GM10248 (cell line): ENCODE measurements at places on chromosomes 13 and 19.

DNA sequence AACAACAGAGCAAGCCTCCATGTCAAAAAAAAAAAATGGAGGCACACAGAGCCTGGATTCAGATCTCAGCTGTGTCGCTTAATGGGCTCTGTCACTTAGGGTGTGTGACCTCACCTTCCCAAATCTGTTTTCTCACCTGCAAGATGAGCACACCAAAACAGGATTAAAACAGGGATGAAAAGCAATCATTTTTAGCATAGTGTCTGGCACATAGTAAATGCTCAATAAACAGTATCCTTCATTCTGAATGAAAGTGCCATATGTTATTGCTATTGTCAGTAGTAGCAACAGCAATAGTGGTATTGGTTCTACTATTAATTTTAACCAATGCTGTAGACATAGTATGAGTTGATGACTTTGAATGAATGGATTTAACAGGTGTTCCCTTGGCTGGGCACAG is 23.3 kb downstream of the SAMD4B start:
- DNase-seq, result no peak

GRCh38 chr13:60043262-60043661 is 120.5 kb downstream of the DIAPH3 start:
- DNase-seq, result no peak

DNA sequence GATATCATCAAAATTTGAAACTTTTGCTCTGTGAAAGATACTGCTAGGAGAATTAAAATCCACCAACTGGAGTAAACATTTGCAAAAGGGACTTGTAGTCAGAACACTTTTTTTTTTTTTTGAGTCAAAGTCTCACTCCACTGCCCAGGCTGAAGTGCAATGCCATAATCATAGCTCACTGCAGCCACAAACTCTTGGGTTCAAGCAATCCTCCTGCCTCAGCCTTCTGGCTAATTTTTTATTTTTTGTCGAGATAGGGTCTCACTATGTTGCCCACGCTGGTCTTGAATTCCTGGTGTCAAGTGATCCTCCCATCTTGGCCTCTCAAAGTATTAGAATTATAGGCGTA is 9.7 kb downstream of the ELAVL1 start:
- DNase-seq, result no peak

- DNase-seq, result no peak
Measured at GRCh38 chr13:58949646-58950045, 1214.1 kb downstream of the DIAPH3 start.

DNA sequence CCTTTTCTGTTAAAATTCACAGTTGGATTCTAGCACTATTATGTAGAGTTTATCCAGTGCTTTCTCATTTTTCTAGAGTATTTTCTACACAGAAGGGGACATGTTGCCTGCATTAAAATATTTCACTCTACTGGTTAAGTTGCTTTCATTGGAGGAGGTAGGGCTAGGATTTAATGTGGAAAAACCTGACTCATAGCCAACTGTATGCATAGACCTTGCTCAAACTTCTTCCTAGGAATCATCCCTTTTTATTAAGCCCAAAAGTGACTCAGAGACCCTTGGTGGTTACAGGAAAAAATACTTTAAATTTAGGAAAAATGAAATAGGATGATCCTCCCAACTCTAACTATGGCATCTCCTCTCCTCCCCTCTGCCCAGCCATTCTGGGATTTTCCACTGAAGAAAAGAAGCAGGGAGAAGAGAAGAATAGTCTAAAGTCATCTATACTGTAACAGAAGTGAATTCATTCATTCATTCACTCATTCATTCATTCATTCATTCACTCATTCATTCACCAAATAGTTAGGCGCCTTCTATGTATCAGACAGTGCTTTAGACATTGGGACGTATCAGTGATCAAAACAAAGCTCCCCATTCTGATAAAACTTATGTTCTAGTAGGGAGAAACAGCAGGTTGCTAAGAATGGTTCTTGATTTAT is 109.0 kb upstream of the HTR2A start:
- DNase-seq, result no peak

GRCh38 chr19:8377598-8377997 is 12.6 kb upstream of the RAB11B start:
- peak; percentile 2 for DNase-seq

DNA sequence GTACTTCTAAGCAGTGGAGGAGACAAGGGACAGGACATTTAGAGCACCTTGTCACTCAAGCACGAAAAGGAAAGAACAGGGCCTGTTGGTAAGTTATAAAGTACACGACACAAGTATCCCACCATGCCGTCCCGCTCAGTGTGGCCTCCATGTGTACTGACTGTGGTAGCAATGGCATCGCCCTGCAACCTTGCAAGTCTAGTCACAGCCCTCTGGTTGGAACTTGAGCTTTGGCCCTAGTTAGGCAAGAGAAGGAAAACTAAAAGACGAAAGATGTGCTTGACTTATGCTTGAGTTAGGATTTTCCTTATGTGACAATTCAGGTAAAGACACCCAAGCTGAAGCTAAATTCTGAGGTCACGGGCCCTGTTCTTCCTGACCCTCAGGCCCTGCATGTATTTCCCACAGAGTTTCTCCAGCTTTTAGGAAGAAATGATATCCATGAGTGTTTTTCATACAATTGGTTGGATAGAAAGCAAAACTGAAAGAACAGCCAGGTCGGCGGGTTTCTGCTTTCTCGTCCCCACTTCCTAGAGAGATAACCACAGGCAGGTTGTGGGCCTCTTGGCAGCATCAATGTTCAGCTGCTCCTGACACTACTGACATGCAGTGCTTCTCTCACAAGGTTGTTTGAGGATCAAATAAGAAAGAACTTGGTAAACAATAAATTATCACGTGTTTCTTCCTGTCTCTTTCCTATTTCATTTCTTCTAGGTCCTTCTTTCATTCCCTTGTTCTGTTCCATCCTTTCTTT is 216.2 kb downstream of the IRS2 start:
- peak; percentile 20 for DNase-seq

- DNase-seq, result peak; percentile 26
Measured at GRCh38 chr19:17931532-17932191, 1.2 kb upstream of the CCDC124 start.

DNA sequence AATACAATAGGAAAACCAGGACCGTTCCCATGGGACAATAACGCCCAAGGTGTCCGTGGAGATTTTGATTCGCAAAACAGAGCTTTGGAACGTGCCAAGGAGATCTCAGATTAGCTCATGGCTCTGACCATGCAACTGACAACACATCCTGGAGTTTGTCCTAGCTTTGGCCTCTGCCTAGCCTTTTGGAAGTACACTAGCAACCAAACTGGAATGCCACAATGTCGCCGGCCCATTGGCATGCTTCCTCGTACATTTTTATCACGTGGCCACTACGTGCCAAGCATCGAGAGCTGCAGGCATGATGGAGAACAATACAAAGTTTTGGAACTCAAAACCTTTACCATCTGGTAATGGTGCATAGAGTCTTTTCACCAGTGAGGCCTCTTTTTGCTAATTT is 256.5 kb downstream of the DCLK1 start:
- no peak for DNase-seq

DNA sequence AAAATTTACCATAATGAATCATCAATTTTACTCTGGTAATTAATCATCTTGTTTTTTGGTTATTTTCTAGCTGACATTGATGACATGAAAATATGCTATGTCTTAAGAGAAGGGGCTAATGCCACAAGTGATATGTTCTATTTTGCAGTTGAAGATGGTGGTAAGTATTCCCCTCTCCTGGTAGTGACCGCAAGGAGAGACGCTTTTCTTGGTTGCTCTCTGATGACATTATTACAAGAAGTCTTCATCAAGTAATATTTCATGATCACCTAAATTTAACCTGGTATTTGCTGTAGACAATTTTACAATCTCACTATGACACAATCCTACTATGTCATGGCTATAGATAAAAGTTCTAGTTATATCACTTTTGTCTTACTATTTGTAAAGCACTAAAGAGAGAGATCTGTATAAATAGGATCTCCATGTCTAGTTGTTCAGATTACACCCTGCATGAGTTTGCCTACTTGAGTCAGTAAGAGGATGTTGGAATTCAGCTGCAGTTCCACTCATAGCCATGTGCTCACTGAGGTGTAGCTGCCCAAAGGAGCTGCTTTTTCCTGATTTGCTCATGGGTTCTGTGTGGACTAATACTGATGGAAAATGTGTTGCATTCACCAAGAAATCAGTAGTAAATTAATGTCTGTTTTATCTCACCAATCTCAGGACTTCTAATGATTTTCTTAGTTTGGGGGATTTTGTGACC is 10.9 kb downstream of the FREM2 start:
- DNase-seq, result no peak

DNA sequence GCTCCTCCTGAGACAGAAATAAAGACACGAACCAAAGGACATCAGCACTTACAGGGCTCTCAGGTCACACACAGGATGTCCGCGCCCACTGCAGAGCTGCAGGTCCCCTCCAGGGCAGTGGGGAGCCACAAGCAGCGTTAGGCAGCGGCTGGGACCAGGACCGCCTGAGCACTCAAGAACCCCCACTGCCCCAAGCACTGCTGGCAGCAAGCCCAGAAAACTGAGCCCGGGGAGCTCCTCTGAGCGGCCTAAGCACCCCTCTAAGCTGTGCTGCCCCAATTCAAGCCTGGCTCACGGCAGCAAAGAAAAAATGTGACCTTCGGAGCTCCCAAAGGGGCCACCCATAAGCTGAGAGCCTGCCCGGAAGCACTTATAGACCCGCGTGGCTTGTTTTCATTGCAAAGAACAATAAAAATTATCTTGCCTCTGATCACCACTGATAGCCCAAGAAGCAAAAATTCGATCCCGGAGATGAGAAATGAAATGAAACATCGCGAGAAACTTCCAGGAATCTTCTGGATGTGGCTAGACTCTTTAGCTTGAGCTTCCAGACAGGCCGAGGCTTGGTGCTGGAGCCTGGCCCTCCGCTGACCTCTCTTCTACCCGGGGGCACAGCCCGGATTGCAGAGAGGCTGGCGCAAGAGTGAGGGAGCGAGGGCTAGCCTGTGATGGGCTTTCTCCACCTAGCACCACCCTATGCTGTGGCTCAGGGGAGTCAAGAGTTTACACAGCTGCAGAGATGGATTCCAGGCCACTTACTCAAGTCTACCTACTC is 6.3 kb downstream of the DPP9 start:
- DNase-seq, result no peak

- no peak for DNase-seq
Measured at GRCh38 chr13:100347968-100348367, 240.6 kb downstream of the GGACT start.

DNA sequence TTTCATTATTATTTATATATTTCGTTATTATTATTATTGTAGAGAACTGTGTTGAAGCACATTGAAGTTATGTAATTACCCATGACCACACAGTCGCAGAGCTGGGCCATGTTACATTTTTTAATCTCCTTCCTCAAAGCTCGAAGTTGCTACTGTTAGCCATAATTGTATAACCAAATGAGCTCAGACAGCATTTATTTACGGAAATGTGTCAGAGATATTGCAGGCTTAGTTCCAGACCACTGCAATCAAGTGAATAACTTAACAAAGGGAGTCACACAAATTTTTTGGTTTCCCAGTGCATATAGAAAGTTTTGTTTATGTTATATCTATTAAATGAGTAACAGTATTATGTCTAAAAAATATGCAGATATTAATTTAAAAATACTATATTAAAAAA is 147.1 kb upstream of the SLITRK1 start:
- no peak for DNase-seq

DNA sequence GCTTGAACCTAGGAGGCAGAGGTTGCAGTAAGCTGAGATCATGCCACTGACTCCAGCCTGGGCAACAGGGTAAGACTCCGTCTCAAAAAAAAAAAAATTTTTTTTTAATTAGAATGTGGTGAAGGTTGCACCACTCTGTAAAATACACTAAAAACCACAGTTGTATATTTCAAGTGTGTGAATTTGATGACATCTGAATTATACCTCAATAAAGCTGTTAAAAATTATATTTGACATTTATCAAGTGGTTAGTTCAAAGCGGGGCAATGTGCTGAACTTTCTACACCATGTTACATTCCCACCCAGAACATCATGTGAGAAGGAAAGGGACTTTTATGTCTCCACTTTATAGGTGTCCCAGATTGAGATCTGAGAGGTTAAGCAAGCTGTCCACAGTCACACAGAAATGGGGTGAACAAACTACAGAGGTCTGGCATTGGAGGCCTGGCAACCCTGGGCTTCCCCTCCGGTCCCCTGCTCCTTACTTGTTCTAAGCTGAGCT is 5.9 kb upstream of the S1PR5 start:
- DNase-seq, result no peak

- peak; percentile 64 for DNase-seq
Measured at GRCh38 chr19:49690656-49691242, at the start of gene CPT1C. TSS of gene CPT1C (plus strand) at chr19:49691116. CDS start at chr19:49692253, 1,137 bp downstream.

DNA sequence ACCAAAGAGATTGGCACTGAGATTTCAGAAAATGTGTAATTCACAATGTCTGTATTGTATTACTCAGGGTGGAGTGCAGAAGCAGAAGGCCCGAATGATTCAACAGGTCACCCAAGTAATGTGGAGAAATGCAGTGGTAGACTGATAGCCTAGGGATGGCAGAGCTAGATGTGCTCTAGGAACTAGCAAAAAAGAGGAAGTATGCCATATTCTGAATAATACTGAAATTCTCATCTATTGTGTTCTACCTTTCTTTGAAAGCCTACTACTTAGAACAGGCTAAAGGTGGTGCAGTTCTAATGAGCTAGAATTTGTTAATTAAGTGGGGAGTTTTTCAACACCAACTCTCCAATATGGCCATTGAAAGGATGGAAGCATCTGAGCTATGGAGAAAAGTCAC is 1449.8 kb upstream of the MIR17HG start:
- peak; percentile 14 for DNase-seq

- DNase-seq, result no peak
Measured at GRCh38 chr13:24249624-24250023, 59.8 kb upstream of the C1QTNF9 start.

- DNase-seq, result no peak
Measured at GRCh38 chr13:48532256-48532505, 699 bp downstream of the RCBTB2 start.

DNA sequence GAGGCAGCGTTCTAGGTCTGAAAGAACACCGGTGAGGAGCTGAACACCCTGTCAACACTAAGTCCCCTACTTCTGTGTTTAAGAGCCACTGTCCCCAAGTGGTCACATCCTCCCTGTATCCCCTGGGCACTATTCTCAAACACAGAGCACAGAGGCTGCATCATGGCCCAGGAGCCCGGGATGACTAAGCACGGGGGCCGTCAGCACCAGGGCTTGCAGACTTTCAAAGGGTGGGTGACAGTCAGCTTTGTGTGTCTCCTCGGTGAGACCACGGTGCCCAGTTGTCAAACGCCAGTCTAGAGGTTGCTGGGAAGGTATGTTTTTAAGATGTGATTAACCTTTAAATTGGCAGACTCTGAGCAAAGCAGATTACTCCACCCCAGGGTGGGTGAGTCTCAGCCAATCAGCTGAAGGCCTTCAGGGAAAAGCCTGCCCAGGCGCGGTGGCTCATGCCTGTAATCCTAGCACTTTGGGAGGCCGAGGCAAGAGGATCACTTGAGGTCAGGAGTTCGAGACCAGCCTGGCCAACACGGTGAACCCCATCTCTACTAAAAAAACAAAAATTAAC is 8.0 kb downstream of the MAP2K2 start:
- no peak for DNase-seq

DNA sequence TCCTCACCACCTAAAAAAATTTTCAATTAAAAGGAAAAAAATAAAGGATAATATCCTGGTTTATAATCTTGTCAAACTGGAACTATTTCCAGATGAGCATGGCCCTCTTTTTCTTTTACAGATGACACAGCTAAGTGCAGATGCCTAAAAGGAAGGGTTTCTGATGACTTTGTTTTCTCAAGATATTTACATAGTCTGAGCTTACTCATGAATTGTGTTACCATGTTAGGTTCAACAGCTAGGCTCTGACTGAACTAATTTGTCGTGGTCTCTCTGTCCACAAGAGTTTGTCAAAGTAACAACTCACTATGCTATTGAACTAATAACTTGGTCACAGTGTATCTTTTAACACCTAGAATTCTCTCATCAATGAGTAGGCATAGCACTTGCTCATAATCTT is 780.8 kb downstream of the GPC5 start:
- DNase-seq, result no peak
